CD4-positive, alpha-beta T cell treated with Interferon alpha-2 for 1 hour (primary cell): ENCODE measurements at places on chromosomes 4 and X.
A peak's percentile ranks its signal among the peaks of the same experiment; 100 is the strongest.

GRCh38 chr4:88333741-88334405, 44.8 kb upstream of the HERC6 start:
- DNase-seq: no peak

DNA sequence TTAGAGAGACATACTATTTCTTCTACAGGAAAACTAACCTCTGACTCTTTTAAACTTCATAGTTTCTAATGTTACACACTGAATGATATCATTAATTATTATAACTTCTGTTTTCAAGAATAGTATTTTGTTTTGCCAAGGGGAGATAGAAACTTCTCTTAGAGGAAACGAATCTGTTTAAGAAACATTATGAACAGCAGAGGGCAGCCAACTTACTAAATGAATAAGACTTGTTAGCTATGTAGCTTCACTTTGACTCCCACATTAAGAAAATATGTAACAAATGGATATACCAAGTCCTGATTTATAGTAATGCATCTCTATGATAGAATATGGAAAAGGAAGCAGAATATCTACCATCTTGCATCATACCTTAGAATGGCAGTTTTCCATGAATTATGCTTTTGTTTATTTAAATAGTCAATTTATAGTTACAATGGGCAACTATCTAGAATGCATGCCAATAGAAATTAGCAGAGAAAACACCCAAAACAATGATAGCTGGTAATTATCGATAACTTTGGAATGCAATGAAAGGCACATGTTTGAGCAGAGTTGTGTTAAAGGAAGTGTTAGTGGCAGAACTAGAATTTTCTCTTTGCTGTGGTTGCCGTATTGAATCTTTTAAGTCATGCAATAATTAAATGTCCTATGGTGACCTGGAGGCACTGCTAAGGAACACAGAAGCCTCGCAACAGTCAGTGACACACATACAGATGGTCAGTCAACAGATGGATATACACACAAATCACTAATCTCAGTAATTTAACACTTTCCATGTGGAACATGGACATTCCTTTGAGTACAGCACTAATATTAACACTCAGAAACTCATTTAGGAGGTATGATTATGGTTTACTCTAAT, 105.7 kb upstream of the PDLIM3 start:
- peak; percentile 25 for DNase-seq

GRCh38 chrX:153844509-153845082, 14.3 kb upstream of the PDZD4 start:
- no peak for DNase-seq

GRCh38 chr4:108535757-108536156, 84.6 kb upstream of the RPL34 start:
- no peak for DNase-seq

DNA sequence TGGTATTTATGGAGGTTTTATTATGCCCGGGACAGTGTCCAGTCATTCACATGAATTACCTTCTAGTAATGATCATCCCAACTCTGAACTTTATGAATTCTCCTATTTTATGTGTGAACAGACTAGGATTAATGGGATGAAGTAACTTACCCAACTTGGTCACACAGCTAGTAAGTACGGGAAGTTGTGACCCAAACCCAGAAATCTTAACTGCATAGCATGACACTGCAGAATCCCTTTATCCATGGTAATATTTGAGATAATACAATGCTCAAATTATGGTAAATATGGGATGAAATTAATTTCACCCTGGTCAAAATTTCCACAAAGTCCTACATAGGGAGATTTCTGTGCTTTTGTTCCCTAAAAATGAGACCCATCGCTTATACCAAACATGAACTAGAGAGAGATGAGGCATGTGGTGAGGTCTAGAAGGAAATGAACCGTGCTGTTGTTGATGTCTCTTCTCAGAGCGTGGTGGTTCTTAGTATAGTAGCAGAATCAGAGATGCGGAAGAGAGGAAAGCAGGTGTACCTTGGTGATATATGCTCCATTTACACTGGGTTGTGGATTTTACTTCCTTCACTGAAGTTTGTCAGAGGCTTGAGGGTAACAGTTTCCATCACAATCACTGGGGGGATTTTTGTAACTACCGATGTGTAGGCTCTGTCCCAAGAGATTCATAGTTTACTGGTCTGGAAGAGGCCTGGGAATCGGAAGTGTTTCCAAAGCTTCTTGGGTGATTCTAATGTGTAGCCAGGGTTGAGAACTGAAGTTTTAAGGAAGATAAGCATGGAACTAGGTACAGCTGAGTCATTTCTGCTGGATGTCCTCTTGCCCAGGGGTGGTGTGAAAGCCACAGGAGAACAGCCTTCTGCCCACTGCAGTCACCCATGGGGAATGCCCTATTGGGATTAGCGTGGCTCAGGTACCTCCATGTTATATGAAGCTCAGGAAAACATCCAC, 30.2 kb upstream of the FAM9C start:
- peak; percentile 33 for DNase-seq

GRCh38 chr4:115986573-115986972, 873.2 kb upstream of the NDST4 start:
- DNase-seq: no peak

DNA sequence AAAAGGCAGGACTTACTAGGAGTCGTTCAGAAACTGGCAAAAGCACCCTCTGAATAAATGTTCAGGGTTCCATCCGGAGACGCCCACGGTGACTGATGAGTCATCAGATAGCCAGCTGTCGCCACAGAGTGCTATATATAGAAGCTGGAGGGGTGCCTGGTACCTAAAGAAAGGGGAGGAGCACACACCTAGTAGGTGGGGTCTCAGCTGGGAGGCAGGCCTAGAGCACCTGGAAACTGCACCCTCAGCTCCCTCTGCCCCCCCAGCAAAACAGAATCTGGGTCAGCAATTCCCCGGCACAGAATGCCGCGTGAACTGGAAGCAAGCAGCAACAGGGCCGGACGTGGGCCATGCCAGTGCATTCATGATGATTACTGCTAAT, 242.0 kb downstream of the BCOR start:
- peak; percentile 88 for DNase-seq

GRCh38 chrX:154372612-154373022, 1.8 kb downstream of the FLNA start:
- peak; percentile 65 for DNase-seq

- DNase-seq: peak; percentile 67
Measured at GRCh38 chrX:100829730-100830129, 9.5 kb downstream of the CSTF2 start.

GRCh38 chr4:53012738-53013137, 150.6 kb downstream of the RASL11B start:
- peak; percentile 15 for DNase-seq

DNA sequence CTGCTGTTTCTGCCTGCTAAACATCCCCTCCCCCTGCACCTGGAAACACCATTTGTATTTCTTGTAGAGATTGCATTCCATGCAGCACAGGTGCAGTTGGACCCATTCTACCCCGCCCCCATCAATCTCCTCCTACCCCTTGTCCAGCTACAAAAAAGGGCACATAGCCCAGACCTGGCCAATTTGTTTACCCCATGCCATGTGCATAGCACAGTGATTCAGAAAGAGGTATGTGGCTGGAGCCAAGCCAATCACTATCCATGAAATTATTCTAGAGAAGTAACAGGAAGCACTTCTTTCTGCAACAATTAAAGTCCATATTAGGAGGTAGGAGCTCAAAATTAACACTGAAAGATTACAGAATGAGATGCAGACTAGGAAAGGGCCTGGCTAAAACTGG, 20.2 kb upstream of the TMEM184C start:
- no peak for DNase-seq

GRCh38 chrX:8306291-8306925, 135.3 kb upstream of the VCX2 start:
- DNase-seq: no peak

DNA sequence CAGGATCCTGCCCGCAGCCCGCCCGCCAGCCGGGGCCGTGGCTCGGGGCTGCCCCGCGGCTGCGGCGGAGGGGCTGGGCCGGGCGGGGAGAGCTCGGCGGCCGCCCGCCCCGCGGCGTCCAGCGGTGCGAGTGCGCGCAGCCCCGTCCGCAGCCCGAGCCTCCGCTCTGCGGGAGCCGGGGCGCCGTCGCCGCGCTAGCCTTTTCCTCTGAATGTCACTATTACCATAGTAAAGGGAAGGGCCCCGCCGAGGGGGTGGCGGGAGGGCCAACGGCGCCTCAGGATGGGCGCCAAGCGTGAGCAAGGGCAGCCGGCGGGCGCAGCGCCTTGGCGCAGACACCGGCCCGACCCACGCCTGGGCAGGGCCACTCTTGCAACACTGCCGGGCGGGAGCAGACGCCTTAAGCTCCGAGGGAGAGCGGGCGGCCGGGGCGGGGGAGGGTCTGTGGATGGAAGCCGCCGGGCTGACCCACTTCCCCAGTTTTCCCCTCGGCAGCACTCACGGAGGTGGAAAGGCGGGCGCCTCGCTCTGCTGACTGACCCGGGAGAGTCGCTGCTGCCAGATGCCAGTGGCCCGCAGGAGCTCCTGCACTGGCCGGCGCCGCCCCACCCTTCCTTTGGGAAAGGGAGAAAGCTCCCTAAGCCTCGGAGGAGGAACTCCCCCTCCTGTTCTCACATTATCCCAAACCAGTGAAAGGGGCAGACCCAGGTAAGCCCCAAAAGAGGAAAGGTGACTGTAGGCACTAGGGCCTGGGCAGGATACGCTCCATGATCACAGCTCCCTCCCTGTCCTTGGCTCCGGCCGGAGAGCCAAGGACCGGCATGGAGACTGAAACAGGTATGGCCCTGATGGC, 329.4 kb downstream of the HNRNPD start:
- DNase-seq: peak; percentile 18

DNA sequence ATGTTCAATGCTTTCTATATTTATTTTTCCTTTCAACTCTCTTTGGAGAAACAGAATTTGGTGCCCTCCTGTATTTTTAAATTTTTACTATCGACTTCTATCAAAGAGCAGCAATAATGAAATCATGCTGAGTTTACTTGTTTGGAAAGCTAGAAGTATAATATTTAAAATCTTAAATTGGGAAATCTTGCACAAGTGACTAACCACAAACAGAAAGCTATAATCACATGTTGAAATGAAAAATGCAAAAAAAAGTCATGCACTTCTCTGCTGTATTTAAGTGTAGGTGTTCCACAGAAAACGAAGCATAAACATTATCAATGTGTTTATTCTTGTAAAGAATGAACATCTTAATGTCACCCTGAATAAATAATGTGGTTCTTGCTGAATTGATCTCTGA, 306.1 kb downstream of the PCDH18 start:
- no peak for DNase-seq

- DNase-seq: no peak
Measured at GRCh38 chr4:55932511-55932910, 16.2 kb upstream of the CEP135 start.

- DNase-seq: no peak
Measured at GRCh38 chr4:2091990-2092668, 33.0 kb downstream of the NAT8L start.

- no peak for DNase-seq
Measured at GRCh38 chrX:77446908-77447652, at the start of gene FGF16. FGF16 (plus strand) TSS chrX:77447389; CDS start chrX:77447675, 286 bp downstream.

GRCh38 chrX:34687095-34687494, 30.0 kb upstream of the TMEM47 start:
- DNase-seq: no peak

DNA sequence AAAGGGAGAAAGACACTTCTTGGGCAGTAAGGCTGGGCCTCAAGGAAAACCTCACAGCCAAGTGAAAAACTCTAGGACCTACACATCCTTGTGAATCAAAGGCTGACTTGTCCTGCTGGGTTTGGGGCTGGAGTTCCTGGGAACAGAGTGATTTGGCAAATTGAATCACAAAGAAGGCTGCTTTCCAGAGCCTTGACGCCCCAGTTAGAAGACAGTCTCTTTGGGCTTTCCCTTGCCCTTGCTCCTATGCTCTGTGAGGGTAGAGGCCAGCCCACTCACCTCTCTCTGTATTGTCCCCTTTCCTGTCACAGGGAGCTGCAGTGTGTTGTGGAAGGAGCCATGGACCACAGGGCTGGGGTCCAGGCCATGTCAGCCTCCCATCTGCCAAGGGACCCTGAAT, 9.6 kb downstream of the AMER1 start:
- no peak for DNase-seq

GRCh38 chr4:108081256-108081655, 87.5 kb downstream of the LEF1 start:
- DNase-seq: no peak

DNA sequence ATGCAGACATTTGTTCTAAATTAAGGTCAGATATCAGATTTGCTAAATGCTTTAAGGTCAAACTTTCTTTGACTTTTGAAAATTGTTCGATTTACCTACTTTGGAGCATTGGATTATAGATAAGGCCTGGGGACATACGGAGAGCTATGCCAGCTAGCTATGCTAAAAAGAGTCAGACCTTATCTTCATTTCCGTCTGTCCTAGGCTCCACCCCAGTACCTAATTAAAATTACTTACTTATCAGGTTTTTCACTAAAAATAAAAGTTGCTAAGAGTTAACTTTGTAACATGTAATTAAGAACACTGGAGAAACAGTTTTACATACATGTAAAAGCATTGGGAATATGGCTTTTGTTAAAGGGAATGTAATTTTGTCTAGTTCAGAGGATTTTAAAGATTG, 7.1 kb upstream of the TMEM35A start:
- no peak for DNase-seq

DNA sequence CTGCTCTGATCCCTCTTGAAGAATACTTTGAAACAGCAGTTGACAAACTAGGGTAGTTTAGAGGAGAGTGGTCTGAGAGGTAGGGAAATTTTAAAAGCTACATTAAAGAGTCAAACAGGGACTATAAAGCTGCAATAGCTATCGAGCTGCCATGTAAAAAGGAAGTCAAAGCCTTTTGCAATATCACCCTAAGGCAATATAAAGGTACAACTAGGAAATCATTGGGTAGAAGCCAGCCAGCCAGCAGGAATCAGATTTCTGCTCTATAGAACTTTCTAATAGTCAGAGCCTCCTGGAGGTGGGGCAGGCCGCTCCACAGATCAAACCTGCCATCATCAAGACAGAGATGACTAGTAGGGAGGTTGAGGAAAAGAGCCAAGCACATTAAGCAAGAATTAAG, 15.2 kb upstream of the PHOX2B start:
- DNase-seq: no peak

DNA sequence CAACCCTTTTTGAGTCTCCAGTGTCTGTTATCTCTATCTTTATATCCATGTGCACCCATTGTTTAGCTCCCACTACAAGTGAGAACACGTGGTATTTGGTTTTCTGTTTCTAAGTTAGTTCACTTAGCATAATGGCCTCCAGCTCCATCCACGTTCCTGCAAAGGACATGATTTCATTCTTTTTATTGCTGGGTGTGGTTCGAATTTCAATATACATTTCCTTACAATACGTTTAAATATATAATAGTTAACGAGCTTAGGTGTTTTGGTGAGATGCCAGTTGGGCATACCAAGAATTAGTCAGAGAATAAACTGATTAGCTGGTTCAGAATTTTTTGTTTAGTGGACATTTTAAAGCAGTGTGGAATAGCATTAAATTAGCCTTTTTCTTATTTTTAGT, 196.7 kb downstream of the CFAP47 start:
- DNase-seq: no peak

- DNase-seq: peak; percentile 85
Measured at GRCh38 chrX:1521459-1521956, 15.5 kb downstream of the P2RY8 start.

- peak; percentile 44 for DNase-seq
Measured at GRCh38 chr4:3529363-3529762, 2.9 kb downstream of the LRPAP1 start.

- DNase-seq: no peak
Measured at GRCh38 chrX:23504895-23505294, 162.4 kb upstream of the PRDX4 start.
